ENCODE measurements at places on chromosomes 1 and 21. TPM values are rescaled to one million over a fixed set of nuclear protein-coding genes. Genes with fewer than 3 reads are reported as not detected.

The TFF2 gene
- not detected for total RNA-seq

The BRINP3 gene
- total RNA-seq, result not detected

The E2F2 gene
- 25.0 TPM for total RNA-seq

The ZYG11A gene
- total RNA-seq, result 0.25 TPM

The TMEM59 gene
- 99.3 TPM for total RNA-seq

The UMODL1 gene
- total RNA-seq, result not detected

The HMGN2 gene
- 867 TPM for total RNA-seq

The OR10Z1 gene
- total RNA-seq, result not detected

The GJA5 gene
- not detected for total RNA-seq

DNA sequence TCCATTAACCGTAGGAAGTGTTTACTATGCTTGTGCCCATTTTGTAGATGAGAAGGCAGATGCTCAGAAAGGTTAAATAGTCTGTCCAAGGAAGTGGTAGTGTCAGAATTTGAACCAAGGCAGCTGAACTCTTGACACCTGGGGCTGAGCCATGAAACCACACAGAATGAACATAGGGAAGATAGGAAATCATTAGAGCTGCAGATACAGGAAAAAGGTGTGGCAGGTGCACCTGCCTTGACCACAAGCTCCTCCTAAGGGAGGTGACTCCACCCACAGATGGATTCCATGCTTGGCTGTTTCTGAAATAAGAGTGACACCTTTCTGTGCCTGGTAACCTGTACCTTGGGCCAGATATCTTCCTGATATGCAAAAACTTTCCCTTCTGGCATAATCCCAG lies 69.9 kb upstream of the IGSF21 start:
- no peak for DNase-seq

DNA sequence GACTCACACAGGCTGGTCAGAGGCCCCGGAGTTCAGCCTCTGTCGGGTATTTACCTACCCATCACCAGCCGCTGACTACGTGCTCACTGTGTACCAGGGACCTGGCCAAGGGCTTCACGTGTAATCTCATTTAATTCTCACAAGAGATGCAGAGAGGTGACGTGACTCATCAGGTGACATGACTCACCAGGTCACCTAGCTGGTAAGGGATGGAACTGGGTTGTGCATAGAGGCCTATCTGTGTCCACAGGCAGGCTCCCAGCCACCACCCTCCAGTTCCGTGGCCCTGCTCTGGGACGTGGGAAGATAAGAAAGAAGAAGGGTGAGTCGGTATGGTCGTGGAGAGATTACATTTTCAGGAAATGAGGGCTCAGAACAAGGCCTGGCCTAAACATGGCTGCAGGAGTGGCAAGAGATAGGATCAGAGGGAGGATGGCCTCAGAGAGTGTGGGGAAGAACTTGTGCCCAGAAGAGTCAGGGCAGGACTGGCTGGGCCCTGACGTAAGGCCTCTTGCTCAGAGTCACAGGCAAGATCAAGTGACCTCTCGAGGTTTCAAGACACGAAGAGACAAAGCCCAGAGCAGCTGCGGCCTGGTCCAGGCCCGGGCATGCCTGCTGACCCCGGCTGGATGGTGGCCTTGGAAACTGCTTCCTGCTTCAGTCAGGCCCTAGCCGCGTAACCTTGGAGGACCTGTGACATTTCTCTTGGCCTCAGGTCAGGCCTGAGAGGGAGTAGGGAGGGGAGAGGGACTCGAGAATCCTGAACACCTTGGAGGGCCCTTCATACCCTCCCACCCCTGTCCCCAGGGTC lies 52.7 kb upstream of the WASF2 start:
- peak; percentile 72 for DNase-seq

DNA sequence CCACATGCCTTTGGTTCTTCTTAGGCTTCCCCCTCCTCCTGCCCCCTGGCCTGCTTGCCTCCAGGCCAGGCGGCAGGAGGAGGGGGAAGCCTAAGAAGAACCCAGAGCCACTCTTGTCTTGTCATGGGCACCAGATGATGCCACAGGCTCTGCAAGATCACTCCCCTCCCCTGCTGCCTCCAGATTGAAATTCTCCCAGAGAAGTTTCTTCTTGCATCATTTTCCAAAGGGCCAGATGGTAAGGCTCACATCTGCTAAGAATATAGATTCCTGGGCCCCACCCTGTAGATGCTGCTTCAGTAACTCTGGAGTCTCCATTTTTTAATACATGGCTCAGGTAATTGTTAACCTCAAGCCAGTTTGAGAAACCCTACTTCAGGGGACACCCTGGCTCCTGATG lies 60.8 kb downstream of the FAM163A start:
- no peak for DNase-seq

DNA sequence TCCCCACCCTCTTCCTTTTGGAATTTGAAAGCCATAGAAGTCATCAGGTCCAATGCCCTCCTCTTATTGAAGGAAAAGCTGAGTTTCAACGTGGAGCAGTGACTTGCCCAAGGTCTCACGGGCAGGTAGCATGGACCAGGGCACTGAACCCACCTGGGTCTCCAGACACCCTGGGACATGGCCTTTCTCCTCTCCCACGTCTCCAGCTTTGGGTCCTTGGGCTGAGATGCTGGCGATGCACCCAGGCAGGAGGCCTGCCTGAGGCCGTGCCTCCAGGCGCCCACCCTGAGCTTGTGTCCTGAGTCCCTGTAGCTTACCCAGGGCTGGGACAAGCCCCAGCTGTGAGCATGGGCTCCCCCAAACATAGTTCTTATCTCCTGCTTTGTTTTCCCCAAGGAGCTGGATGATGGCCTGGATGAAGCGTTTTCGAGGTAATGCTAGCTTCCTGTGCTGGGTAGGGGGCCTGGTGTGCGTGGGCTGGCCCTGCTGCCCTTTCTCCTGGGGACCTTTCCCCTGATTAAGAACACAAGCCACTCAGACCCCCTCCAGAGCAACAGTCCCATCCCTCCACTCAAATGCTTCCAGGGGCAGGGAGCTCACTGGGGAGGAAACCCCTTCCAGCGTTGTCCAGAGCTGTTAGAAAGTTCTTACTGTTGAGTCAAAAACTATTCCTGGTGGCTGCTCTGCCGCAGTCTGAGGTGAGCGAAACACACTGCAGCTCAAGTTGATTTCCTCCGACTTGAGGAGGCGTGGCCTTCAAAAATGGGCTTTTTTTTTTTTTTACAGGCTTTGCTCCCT lies 21.6 kb downstream of the LDLRAP1 start:
- peak; percentile 73 for DNase-seq

DNA sequence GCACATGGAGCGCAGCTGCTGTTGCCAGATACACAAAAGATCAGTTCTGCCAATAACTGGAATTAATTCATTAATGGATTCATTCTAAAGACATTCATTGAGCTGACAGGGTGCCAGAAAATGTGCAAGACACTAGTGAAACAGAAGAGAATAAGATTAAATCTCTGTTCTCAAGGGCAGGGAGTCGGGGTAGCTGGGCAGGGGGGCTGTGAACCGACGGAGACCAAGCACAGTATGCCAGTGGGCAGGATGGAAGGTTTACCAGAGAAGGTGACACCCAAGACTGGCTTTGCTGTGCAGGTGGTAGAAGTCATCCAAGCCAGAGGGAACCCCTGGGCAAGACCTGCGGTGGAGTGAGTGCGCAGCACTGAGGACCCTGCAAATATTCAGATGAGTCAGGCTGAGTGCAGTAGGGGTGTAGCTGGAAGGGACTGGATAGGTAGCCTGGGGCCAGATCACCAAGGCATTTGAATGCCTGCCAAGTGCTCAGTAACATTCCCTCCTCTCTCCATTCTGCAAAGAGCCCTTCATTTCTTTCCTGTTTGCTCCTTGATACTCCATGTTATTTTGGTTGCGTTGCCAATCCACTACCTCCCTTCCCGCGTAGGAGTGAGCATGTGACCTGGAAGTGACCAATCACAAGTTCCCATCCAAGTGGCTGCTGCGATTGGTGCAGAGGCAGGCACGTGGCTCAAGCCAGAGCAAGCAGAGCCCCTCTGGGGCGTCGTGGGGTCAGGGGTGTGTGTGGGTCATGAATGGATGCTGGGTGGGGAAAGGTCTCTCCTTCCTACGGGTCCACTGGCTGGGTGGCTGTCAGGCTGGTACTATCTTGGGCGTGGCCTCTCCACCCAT lies 413.1 kb downstream of the PTPRU start:
- DNase-seq, result no peak

DNA sequence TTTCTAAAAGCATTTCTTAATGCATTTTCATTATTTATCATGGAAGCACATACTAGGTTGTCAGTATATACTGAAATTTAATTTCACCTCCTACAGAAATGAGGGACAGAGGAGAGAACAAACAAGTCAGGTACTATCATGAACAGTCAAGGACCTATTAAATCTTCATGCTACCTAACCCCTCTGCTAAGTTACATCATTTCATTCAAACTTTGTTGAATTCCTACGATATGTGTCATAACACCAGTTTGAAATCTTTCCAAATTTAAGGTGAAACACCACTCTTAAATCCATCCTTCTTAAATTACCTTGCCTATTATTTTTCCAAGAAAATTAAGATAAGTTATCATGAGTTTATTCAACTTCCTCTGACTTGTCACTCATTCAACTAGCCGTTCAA lies 78.9 kb downstream of the DENND1B start:
- DNase-seq, result no peak

DNA sequence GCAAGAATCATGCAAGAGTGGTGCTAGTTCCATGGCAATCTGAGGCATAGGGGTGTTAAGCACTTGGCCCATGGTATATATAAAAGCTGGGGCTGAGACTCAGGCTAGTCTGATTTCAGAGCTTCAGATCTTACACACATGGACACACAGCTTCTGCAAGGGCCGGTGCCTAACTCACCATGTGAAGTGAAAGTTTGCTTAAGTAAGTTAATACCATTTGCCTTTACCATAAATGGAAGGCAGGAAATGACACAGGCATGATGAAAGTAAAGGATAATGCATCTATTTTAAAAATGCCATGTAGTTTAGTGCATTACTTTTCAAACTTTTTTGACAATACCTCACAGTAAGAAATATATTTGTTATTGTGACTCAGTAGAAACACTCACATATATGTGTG lies 122.6 kb downstream of the KCNJ6 start:
- no peak for DNase-seq

GRCh38 chr1:234313171-234313570 lies 60.1 kb upstream of the COA6 start:
- DNase-seq, result peak; percentile 55

GRCh38 chr1:203675596-203676347 lies 49.1 kb downstream of the ATP2B4 start:
- no peak for DNase-seq

- no peak for DNase-seq
Observed at GRCh38 chr1:234093741-234094140, 189.3 kb downstream of the SLC35F3 start.

- DNase-seq, result no peak
Observed at GRCh38 chr1:180194546-180195207, 35.4 kb upstream of the LHX4 start.

DNA sequence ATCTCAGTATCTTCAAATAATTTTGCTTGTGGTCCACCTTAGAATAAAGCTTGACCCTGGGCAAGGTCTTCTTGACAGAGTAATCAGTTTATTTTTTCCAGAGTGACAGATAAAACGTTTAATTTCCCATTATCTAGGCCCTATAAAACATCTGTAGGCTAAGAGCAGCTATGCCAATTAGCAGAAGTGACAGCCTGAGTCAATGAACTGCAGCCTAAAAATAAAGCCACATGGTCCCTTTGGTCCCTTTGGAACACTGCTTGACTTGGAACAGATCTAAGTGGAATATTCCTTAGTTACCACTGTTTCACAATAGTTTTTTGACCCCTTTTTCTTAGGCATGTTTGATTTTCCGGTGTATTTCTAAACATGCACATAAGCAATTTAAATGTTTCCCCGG lies 6.3 kb upstream of the RGS13 start:
- DNase-seq, result no peak

DNA sequence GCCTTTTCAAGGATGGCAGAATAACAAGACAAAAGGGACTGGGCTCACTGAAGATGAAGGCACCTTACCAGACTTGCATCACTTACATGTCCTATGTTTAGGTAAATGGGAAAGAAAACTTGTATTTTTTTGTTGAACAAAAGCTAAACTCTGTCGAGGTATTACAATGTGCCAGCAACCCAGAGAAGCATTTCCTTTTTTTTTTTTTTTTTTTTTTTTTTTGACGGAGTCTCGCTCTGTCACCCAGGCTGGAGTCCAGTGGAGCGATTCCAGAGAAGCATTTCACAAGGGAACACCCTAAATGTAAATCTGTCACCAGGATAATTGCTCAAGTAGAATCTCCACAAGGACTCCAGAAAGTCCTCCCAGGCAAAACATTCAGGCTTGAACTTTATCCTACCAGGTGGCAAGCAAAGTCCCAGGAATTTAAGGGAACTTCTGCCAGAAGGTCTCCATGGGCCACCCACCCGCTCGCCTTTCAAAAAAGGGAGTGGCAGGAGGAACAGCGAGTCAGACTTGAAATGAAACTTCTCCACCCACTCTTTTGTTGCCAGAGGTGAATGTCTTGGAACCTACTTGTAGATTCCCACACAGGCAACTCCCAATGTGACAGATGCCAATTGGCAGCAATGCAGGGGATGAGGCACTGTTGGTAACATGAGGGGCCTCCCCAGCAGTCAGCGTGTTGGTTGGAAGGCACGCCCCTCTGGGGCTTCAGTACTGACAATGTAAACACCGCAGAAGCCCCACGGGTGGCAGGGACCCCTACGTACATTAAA lies 125.0 kb downstream of the TIAM1 start:
- DNase-seq, result peak; percentile 30

DNA sequence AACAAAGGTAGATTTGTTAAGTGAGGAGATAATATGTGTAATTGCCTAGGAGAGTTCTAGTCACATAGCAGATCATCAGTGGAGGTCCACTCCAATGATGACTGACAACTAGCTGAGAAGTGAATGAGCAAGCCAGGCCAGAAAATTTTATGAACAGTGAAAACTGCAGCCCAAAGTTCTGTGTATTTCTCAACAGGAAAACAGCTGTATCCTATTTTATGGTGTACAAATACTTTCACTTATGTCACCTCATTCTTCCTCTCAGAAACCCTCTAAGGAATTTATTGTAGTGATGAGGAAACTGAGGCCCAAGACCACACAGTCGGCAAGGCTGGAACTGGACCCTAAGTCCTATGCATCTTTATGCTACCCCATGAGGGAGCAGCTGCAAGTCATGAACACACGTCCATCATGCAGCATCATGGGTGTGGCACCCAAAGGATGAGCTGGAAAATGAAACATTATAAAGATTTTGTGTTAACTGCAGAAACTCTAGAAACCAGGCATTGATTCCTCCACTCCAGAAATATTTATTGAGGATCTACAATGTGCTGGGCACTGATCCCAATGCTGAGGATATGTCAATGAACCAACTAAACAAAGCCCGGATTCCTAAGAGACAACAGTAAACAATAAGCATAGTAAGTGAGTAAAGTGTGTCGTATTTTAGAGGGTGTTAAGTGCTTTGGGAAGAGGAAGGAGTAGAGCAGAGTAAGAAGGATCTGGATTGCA lies 99.5 kb upstream of the DUSP10 start:
- DNase-seq, result no peak

Data from activated CD4-positive, alpha-beta T cell treated with anti-CD3 and anti-CD28 coated beads for 36 hours (primary cell).